Stimulated activated CD8-positive, alpha-beta memory T cell treated with anti-CD3 and anti-CD28 coated beads, Interleukin-7, amount 100 ng/mL, for 1 hour (primary cell): ENCODE measurements at places on chromosomes 1 and 21.

- no peak for DNase-seq
These were observed 76.6 kb upstream of the IPO9 start for GRCh38 chr1:201752333-201752732.

- DNase-seq, result no peak
These were observed 25.6 kb upstream of the COL18A1 start for GRCh38 chr21:45379171-45379900.

DNA sequence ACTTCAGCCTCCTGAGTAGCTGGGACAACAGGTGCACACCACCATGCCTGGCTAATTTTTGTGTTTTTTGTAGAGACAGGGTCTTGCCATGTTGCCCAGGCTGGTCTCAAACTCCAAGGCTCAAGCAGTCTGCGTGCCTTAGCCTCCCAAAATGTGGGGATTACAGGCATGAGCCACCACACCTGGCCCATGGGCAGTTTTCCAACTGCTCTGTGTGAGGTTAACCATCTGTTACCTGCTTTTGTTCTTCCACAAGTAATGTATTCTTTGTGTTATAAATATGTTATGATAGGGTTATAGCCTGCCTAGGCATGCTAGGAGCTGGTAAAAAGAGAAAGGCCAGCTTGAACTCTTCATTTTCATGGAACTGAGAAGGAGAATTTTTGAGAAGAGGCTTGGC is 30.7 kb downstream of the TUFT1 start:
- DNase-seq, result no peak

- DNase-seq, result no peak
These were observed 75.9 kb downstream of the CAMTA1 start for GRCh38 chr1:6861075-6861724.

GRCh38 chr1:209783386-209783785 is 973 bp downstream of the C1orf74 start:
- DNase-seq, result no peak

GRCh38 chr1:180365039-180365438 is 135.0 kb downstream of the LHX4 start:
- DNase-seq, result no peak

DNA sequence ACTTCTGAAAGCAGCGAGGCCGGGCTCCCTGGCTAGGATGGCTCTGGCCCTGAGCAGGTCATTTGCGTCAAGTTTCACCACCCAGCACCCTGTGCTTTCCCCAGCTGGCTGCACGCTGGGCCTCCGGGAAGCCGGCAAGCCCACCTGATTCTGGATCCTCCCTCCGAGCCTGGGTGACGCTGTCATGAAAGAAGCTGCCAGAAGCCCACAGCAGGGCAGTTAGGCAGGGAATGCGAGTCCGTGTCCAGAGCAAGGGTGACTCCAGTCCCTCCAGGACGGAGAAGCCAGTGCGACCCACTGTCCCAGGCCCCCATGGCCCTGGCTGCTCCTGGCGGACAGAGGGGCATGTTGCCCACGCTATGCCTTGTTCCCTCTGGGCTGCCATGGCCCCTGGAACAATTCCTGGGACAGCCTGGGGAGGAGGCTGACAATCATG is 44.4 kb upstream of the PCBP3 start:
- no peak for DNase-seq

DNA sequence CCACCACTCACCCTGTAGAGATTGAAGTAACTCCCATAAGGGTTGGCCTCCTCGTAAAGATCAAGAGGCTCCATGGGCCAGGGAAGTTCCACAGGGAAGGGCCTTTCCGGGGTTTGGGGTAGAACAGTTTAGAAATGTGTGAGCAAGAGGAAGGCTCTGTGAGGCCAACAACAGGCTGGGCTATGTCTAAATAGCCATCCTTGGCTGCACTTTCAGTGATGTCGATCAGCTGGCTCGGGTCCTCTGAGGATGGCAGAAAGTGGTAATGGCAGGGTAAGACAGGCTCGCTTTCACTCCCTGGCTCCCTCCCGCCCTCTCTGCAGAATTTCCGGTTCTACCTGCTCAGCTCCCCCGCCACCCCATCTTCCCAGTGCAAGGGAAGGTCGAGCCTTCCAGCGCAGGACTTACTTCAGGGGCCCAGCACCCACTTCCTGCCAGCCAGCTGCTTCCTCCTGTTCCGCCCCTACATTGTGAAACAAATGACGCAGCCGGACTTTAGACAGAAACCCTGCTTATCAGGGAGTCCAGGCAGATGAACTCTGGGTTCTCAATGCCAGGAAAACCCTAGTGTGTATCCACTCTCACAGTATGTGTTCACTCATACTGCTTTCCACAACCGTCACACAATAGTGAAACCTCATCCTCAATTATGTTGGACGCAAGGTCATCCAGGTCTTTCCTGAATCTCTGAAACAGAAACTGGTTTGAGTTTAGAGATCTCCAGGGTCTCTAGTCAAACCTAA is 7.3 kb downstream of the F11R start:
- peak; percentile 35 for DNase-seq
